Liver (tissue), 10 donors: ENCODE measurements at places on chromosomes 3 and 15. TPM values are rescaled to one million over a fixed set of nuclear protein-coding genes. Genes with fewer than 3 reads are reported as not detected.

MUC20 gene
- 1.1 TPM for total RNA-seq

DUOXA1 gene
- total RNA-seq: not detected

COL6A5 gene
- total RNA-seq: 0.09 TPM

GOLGA6L7 gene
- not detected for total RNA-seq

TMEM44 gene
- total RNA-seq: 3.4 TPM

RTP1 gene
- not detected for total RNA-seq

HHLA2 gene
- 0.14 TPM for total RNA-seq

LMLN gene
- total RNA-seq: 2.2 TPM

HYAL1 gene
- 87.6 TPM for total RNA-seq

PIGZ gene
- 1.4 TPM for total RNA-seq

UROC1 gene
- total RNA-seq: 28.4 TPM

VEPH1 gene
- 0.65 TPM for total RNA-seq

PTH1R gene
- total RNA-seq: 28.4 TPM

DPPA4 gene
- total RNA-seq: 0.25 TPM

GPR149 gene
- total RNA-seq: not detected

SCAANT1 gene
- total RNA-seq: not detected

TCF12 gene
- total RNA-seq: 38.3 TPM

ENTPD3 gene
- total RNA-seq: 0.08 TPM

APOD gene
- total RNA-seq: not detected

SPATA12 gene
- not detected for total RNA-seq

SOX2 gene
- total RNA-seq: not detected

PRKCI gene
- total RNA-seq: 9.0 TPM

C3orf20 gene
- total RNA-seq: 0.05 TPM

GLT8D1 gene
- 77.9 TPM for total RNA-seq

SLC38A3 gene
- total RNA-seq: 166 TPM

TPRG1 gene
- 46.6 TPM for total RNA-seq

TM4SF18 gene
- total RNA-seq: 5.1 TPM

CSTA gene
- 1.5 TPM for total RNA-seq

GRM7 gene
- 0.33 TPM for total RNA-seq

IP6K2 gene
- total RNA-seq: 25.4 TPM

PLA2G4E gene
- not detected for total RNA-seq

SMCO1 gene
- not detected for total RNA-seq

CRTAP gene
- 34.9 TPM for total RNA-seq

GPR171 gene
- 0.33 TPM for total RNA-seq

DLEC1 gene
- 0.09 TPM for total RNA-seq

TMEM45A gene
- total RNA-seq: 36.0 TPM

TGM4 gene
- not detected for total RNA-seq

HAUS2 gene
- total RNA-seq: 6.9 TPM

RBP2 gene
- total RNA-seq: not detected

APBA2 gene
- 2.8 TPM for total RNA-seq

C3orf33 gene
- total RNA-seq: 1.2 TPM

GRIP2 gene
- total RNA-seq: 0.33 TPM

PAK6 gene
- total RNA-seq: 0.05 TPM

SSUH2 gene
- 2.1 TPM for total RNA-seq

TRH gene
- not detected for total RNA-seq

RFX7 gene
- 4.2 TPM for total RNA-seq

GUCA1C gene
- not detected for total RNA-seq

EOMES gene
- 0.70 TPM for total RNA-seq

THSD4 gene
- 11.5 TPM for total RNA-seq

SEMA3G gene
- total RNA-seq: 1.2 TPM
